Thoracic aorta (tissue), 2 donors: ENCODE measurements at places on chromosomes 13 and 19.
A peak's percentile ranks its signal among the peaks of the same experiment; 100 is the strongest.

- DNase-seq, result no peak
Observed at GRCh38 chr13:28137596-28137995, 749 bp upstream of the PAN3 start.

DNA sequence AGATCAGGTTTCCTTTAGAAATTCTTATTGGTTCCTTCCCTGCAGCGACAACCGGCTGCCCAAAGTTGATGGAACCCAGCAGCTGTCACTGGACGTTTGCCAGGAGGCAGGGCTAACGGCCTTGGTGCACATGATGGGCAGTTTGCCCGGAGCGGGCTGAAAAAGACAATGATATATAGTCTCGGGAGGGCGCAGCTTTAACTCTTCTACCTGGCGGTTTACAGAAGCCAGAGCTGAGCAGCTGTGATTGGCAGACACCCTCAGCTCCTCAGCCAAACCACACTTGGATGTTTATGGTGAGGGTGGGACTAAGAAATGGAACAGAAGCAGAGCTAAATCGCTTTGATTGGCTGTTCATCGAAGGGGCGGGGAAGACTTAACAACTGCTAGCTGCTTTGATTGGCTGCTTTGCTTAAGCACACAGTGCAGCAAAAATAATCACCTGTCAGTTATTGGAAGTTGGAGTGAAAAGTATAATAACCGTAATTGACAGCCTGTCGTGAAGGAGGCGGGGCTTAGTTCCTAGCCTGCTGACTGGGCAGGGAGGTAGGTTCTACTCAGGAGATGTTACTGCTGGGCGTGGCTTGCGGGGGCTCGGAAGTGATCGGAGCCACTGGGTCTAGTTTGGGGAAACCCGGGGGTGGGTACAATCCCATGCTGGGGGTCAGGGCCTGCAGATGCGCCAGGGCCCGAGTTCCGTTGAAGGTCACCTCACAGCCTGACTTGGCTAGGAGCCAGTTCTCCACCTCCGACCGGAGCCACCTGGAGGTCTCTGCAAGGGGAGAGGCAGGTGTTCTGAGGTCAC lies 7.5 kb downstream of the EMP3 start:
- DNase-seq, result peak; percentile 69

GRCh38 chr19:10769533-10770491 lies 51.9 kb downstream of the DNM2 start:
- DNase-seq, result no peak

DNA sequence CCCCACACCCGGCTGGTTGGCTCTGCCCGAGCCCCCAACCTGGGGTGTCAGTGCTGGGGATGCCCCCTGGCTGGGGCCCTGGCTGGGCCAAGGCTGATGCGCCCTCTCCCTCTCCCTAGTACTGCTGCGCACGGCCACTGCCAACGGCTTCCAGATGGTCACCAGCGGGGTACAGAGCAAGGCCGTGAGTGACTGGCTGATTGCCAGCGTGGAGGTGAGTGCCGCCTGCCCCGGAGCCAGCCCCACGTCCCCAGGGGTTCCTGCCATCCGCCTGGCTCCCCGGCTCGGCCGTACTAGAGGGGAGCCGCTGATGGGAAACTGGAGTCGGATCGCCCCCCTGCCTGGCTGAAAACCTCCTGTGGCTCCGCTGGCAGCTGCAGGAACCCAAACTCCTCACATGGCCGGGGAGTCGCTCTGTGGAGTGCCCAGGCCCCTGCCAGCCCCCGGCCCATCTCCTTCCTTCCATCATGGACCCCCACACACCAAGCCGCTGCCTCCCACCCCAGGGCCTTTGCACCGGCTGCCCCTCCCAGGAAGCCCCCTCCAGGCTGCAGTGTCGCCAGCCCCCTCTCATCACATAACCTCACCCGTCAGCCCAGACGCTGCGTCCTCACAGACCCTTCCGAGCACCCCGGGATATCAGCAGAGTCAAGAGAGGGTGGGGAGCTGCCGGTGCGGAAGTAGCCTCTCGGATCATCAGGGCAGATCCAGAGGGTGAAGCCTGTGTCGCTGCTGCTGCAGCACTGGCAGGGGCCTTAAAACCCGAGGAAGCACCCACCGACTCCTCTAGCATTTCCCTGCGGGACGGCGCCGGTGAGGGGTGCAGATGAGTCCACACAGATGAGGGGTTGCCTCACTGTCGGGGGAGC lies 10.6 kb downstream of the NCLN start:
- no peak for DNase-seq

DNA sequence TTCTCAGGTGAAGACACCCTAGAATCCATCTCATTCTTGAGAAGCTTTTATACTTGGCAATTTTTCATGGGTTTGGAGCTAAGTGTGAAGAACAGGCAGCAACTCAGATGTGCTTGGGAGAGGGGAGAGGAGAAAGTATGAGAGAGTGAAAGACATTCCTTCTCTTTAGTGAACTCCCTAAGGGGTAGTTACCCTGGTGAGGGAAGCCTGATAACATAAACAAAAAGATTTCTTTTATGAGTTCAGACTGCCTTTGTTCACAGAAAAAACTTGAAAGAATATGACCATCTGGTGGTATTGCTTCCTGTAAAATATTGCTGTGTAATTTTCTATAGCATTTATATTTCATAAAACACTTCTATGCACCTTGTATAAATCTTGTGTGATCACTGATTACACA lies at the start of gene STOML3:
TSS of gene STOML3 (minus strand) at position 139 of the 400 bp plus-strand sequence. CDS start at position 29, 110 bp downstream.
- no peak for DNase-seq

- no peak for DNase-seq
Observed at GRCh38 chr13:66577358-66577757, 652.8 kb downstream of the PCDH9 start.

DNA sequence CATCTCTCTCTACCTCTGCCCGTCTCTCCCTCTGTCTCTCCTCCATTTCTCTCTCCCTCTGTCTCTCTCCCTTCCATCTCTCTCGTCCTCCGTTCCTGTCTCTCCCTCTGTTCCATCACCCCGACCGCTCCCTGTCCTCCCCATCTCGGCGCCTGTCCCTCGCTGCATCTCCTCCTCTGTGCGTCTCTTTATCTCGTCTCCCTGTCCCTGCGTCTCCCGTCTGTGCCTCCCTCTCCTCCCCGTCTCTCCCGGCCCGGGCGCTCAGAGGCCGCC lies 4.6 kb downstream of the GRIN2D start:
- no peak for DNase-seq

GRCh38 chr13:27383104-27383921 lies 41.1 kb upstream of the GTF3A start:
- no peak for DNase-seq

DNA sequence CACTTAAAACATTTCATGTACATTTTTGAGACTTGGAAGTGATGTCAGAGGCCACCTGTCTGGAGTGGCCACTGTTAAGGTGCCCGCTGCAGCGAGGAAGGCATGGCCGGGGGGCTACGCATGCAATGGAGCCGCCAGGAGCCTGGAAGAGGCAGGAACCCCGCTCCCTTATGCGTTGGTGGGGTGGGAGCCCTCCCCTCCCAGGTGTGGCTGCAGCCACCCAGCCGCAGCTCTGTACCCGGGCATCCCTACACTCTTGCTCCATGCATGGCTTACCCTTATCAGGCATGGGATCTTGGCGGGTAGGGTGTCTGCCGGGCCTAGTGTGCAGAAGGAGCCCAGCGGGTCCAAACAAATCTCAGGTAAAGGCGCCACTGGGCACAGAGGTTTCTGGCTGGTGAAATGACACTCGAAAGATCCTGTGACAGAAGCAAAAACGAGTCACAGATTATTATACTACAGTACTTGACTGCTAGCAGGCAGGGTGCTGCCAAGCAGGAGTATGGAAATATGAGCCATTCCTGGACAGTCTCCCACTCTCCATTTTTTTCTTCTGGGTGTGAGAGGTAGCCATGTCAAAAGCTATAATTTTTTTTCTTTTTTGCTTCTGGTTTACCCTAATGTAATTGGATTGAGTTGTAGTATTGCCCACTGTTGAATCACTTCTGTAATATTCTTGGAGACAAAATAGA lies 1606.3 kb upstream of the MIR17HG start:
- no peak for DNase-seq

DNA sequence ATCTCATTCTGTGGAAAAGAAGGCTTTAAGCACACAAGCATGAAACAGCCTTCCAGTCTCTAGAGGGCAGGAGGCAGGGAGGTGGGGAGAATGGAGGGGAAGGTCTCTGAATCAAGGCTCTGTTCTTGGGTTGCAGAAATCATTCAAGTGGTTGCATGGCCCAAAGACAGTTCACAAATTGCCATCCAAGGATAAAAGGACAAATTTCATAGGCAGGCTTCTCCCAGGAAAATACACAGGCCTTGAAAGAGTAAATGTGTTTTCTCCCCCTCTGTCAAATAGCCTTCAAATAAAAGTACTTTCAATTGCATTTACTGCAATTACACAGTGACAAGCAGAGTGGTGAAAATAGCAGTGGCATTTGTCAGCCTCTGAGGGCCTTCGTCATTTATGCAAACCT lies 450.8 kb downstream of the DCT start:
- no peak for DNase-seq

GRCh38 chr13:111058796-111059506 lies 56.2 kb upstream of the ARHGEF7 start:
- no peak for DNase-seq

DNA sequence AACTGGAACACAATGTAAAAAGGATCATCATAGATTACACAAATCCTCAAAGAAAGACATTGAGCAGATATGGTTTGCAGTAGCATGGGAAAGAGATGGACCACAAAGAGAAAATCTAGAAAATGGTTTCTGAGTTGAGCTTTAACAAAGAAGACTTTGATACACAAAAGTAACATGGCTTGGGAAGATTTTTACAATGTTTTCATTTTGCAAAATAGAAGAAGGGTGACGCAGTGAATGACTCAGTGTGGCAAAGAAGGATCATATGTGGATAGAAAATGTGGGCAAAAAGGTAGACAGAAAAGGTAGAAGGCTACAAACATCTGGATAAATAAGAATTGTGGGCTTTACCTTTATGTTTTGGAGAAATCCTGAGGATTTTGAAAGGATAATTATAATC lies 1220.5 kb downstream of the PCDH17 start:
- no peak for DNase-seq

- no peak for DNase-seq
Observed at GRCh38 chr19:6767081-6767356, 216 bp downstream of the SH2D3A start.

DNA sequence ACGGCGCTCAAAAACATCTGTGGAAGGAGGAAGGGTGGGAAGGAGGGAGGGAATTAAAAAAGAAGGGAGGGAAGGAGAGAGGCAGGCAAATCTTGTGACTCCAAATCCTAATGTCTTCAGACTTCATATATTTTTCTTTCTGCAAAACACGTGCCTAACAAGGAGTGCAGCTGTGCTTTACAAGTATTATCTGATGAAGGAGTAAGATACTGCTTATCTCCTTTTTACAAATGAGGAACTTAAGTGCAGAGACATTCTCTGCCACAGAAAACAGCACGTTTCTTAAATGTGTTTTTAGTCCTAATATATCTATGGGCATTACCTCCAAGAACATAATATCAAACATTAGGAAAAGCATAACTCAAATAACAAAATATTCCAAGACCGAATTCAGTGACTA lies 6.5 kb downstream of the FLT3 start:
- DNase-seq, result no peak

DNA sequence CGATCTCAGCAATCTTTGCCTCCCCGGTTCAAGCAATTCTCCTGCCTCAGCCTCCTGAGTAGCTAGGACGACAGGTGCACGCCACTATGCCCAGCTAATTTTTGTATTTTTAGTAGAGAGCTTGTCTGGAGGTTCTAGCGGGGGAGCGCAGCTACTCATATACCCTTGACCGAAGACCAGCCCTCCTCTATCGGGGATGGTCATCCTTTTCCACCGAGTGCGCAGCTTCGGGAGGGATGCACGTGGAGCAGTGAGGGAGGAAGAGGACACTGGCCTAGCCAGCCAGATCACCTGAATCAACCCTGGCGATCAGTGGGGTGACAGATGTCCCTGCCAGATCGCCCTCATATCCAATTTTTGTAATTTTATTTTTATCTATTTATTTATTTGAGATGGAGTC lies 6.8 kb downstream of the SLC7A9 start:
- no peak for DNase-seq

DNA sequence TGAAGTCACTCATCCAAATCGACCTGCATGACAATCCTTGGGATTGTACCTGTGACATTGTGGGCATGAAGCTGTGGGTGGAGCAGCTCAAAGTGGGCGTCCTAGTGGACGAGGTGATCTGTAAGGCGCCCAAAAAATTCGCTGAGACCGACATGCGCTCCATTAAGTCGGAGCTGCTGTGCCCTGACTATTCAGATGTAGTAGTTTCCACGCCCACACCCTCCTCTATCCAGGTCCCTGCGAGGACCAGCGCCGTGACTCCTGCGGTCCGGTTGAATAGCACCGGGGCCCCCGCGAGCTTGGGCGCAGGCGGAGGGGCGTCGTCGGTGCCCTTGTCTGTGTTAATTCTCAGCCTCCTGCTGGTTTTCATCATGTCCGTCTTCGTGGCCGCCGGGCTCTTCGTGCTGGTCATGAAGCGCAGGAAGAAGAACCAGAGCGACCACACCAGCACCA lies 5.9 kb downstream of the SLITRK5 start:
- no peak for DNase-seq

- no peak for DNase-seq
Observed at GRCh38 chr13:68996668-68997025, 1111.0 kb upstream of the ATXN8OS start.

GRCh38 chr19:46451352-46451751 lies 20.0 kb downstream of the PNMA8A start:
- no peak for DNase-seq

DNA sequence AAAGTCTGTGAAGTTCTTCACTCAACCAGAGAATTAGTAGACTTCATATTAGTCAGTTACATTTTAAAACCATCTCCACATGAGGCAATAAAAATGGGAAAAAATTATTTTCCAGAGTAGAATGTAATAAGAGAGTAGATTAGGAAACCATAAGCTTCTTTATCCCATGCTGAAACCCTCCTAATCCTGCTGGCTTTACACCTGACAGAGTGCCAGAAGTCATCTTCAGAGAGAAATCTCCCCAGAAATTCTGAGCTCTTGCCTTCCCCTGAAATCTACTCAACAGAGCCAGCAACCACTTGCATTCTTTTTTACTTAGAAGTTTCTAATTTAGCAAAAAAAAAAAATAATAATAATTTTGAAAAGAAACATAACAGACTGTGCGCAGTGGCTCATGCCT lies 279.9 kb downstream of the NHLRC3 start:
- DNase-seq, result no peak

DNA sequence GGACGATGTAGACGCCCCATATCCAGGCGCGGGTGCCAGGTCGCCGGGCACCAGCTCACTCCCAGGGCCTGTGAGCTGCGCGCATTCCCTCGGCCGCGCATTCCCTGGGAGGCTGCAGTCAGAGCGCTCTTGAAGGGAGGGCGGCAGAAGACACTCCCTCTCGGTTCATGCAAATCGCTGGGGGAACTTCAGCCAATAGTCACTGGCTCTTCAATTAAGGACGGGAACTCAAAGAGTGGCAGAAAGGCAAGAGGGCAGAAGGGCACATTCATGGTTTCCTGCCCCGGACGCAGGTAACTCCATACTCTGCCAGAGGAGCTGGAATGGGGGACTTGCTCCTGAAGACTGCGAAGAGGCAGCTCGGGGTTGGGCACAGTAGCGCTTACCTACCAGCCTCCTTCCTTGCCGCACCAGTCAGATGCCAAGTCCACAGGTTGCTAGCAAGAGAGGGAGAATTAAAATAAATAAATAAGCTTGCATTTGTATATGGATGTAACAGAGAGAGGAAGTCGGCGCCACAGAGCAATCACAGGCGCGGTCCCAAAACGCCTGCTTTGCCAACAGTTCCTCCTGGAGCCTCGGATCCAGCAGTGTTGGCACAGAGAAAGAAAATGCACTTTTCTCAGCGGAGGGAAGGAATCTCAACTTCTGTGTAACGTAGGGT lies 459 bp downstream of the PCDH20 start:
- no peak for DNase-seq
